ENCODE measurements at places on chromosomes 2 and 18. TPM values are rescaled to one million over a fixed set of nuclear protein-coding genes. Genes with fewer than 3 reads are reported as not detected.

The EGR4 gene
- total RNA-seq, result not detected

The RGPD3 gene
- 0.10 TPM for total RNA-seq

The CYS1 gene
- total RNA-seq, result 3.7 TPM

DNA sequence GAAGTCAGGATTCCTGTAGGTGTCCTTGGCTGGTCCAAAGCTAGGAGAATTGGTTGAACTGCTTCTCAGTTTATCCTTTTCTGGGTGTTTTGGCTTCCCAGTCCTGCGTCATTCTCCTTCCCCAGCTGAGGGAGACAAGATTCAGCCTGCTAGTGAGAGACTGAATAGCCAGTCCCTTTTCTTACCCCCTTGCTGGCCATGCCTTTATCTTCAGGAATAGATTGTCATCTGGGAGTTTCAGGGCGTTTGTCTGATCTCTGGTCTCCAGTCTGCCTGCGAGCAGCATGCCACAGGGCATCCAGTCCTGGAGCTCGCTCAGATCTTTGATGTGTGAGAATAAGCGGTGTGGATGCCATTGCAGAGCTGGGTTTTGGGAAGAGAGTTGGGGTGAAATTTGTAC lies 5.8 kb downstream of the MYO1B start:
- DNase-seq, result no peak

DNA sequence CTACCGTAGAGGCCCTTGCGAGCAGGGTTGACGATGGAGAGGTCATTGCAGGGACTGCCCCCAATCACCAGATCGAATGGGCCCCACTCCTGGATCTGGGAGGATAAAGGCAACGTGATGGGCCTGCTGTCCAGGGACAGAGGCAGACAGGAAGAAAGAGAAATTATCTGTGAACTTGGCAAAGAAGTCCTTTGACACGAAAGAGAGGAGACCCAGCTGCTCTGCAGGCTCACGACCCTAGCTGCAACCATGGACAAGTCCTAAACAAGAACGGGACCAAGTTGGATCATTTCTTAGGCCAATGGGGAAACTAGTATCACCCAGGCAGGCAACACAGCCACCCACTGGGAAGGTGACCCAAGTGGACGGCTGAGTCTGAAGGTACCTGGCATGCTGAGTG lies 72.3 kb upstream of the POMC start:
- no peak for DNase-seq

- no peak for DNase-seq
Observed at GRCh38 chr2:29084554-29084953, 10.2 kb upstream of the PCARE start.

GRCh38 chr2:202944408-202944807 lies 32.3 kb downstream of the CARF start:
- peak; percentile 45 for DNase-seq

GRCh38 chr2:160210599-160211138 lies 10.6 kb upstream of the ITGB6 start:
- DNase-seq, result no peak

GRCh38 chr2:85589982-85590791 lies 5.4 kb upstream of the RNF181 start:
- peak; percentile 100 for DNase-seq

DNA sequence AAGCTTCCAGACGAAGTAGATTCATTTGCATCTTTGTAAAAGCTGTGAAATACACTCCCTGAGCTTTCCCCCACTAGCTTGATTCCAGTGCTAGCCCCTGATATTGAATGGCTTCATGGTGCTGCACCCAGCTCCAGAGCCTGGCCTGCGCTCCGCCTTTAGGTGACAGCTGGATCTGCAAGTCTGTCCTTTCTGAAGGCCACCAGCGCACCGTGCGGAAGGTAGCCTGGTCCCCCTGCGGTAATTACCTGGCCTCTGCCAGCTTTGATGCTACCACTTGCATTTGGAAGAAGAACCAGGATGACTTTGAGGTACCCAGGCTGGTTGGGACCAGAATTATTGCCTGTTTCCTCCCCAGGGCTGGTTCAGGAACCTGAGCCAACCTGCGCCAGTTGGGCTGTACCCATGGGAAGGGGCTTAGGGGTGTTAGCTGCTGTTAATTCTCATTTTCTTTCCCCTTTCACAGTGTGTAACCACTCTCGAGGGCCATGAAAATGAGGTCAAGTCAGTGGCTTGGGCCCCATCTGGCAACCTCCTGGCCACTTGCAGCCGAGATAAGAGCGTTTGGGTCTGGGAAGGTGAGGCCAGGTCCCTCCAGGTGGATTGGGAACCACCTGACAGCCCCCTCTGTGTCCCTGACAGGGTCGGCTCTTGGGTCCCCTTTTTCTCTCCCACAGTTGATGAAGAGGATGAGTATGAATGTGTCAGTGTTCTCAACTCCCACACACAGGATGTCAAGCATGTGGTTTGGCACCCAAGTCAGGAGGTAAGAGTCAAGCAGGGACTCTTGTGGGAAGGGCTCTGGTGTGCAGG lies 1.3 kb downstream of the CIAO1 start:
- DNase-seq, result no peak

- no peak for DNase-seq
Observed at GRCh38 chr18:24928301-24928878, 423.6 kb downstream of the ZNF521 start.

- DNase-seq, result no peak
Observed at GRCh38 chr18:54479365-54479764, 111.7 kb upstream of the DYNAP start.

GRCh38 chr2:218398437-218399390 lies 954 bp upstream of the CTDSP1 start:
- peak; percentile 31 for DNase-seq

DNA sequence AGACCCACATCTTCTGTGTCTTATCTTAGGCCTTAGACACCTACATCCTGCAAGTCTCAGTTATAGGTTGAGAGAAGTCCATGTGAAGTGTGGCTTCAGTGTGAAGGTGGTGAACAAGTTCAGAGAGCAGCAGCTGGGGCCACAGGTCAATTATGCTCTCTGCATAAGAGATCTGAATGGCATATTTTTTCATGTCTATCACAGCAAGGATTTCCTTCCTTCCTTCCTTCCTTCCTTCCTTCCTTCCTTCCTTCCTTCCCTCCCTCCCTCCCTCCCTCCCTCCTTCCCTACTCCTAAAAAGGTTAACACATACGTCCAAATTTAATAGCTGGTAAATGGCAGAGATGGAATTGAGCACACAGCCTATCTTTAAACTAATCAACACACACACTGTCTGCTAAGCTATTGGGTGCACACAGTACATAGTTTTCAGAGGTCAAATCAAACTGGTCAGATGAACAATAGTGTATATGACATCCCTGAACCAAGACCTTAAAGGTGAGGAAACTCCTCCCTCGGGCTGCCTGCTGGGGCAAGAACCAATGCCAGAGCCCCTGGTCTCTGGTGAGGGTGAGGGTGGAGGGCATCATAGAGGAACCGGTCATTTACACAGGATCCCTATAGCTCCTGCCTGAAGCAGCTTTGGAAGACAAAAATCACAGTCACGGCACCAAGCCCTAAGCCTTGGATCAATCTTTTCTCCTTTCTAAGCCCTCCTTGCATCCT lies 240.9 kb downstream of the ICOS start:
- no peak for DNase-seq

Data from astrocyte (in vitro differentiated cells and primary cell).